CD4-positive, alpha-beta T cell treated with Interleukin-4 for 4 hours (primary cell): ENCODE measurements at places on chromosomes 7 and 10.
A peak's percentile ranks its signal among the peaks of the same experiment; 100 is the strongest.

DNA sequence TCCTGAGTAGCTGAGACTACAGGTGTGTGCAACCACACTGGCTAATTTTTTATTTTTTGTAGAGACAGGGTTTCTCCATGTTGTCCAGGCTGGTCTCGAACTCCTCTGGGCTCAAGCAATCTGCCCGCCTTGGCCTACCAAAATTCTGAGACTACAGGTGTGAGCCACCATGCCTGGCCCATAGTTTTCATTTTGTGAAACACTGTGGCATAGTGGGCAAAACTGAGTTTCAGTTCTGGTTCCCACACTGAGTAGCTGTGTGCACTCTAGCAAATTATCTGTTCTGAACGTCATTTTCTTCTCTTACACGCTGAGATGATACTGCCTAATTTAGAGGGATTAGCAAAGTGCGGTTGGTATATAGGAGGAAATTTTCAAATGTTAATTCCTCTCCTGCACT lies 13.5 kb downstream of the ATP5MK start:
- DNase-seq: no peak

GRCh38 chr7:99829524-99830160 lies 1.8 kb downstream of the CYP3A43 start:
- DNase-seq: no peak

- DNase-seq: no peak
Measured at GRCh38 chr7:71615017-71615416, 483.1 kb downstream of the GALNT17 start.

- no peak for DNase-seq
Measured at GRCh38 chr10:132606536-132607316, 69.1 kb downstream of the INPP5A start.

DNA sequence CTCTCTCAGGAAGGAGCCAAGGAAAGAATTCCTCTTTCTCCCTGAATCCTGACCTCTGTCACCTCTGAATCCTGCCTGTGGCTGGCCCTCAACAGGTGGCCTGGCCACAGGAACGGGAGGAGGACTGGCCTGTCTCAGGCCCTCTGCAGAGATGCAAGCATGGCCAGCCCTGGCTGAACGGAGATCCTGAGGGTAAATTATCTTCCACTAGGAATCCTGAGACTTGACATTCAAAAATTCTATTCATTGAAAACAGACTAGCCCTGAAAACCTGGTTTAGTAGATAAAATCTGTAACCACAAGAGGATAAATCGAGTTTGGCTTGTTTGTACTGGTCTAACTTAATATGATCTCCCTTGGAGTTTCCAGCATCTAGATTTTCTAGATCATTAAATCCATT lies 579.3 kb downstream of the LRMDA start:
- no peak for DNase-seq

DNA sequence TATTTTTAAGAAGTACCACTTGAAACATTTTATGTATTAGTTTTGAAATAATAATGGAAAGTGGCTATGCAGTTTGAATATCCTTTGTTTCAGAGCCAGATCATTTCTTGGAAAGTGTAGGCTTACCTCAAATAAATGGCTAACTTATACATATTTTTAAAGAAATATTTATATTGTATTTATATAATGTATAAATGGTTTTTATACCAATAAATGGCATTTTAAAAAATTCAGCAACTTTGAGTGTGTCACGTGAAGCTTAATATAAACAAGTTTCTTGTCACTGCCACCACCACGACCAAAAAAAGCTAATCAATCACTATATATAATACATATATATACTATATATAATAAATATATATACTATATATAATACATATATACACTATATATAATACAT lies 4.8 kb downstream of the IL6 start:
- DNase-seq: no peak

GRCh38 chr10:126147866-126148587 lies 240.2 kb downstream of the ADAM12 start:
- DNase-seq: no peak

DNA sequence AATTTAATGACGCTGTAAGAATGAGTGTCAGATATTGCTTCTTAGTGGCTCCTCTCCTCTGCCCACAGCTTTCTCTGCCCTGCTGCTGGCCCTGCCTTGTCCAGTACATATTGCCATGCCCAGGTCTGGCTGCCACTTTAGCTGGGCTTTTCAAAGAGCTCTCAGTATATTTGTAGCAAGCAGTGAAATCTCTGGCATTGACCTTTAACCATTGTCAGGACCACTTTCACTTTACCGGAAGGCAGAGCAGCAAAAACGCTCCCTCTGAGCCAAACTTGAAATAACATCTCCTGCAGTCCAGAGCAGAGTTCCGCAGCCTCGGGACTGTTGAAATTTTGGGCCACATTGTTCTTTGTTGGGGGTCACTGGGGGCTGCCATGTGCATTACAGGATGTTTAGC lies 13.8 kb downstream of the PDSS1 start:
- DNase-seq: no peak

GRCh38 chr7:134908289-134908688 lies 78.0 kb upstream of the AGBL3 start:
- no peak for DNase-seq

GRCh38 chr7:151736403-151736909 lies 140.5 kb downstream of the PRKAG2 start:
- DNase-seq: no peak

GRCh38 chr7:44259547-44260457 lies 59.0 kb downstream of the YKT6 start:
- DNase-seq: no peak

GRCh38 chr7:47393406-47393805 lies 188.5 kb downstream of the TNS3 start:
- DNase-seq: no peak

DNA sequence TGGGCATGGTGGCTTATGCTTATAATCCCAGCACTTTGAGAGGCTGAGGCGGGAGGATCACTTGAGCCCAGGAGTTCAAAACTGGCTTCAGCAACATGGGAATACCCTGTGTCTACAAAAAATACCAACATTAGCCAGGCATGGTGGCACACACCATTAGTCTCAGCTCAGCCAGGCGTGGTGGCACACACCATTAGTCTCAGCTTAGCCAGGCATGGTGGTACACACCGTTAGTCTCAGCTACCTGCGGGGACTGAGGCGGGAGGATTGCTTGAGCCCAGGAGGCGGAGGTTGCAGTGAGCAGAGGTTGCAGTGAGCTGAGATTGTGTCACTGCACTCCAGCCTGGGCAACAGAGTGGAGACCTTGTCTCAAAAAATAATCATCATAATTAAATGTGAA lies 9.0 kb downstream of the LRRC27 start:
- no peak for DNase-seq

- DNase-seq: no peak
Measured at GRCh38 chr10:4270116-4270515, 485.1 kb upstream of the KLF6 start.

GRCh38 chr10:129800796-129801340 lies 163.2 kb downstream of the EBF3 start:
- no peak for DNase-seq

DNA sequence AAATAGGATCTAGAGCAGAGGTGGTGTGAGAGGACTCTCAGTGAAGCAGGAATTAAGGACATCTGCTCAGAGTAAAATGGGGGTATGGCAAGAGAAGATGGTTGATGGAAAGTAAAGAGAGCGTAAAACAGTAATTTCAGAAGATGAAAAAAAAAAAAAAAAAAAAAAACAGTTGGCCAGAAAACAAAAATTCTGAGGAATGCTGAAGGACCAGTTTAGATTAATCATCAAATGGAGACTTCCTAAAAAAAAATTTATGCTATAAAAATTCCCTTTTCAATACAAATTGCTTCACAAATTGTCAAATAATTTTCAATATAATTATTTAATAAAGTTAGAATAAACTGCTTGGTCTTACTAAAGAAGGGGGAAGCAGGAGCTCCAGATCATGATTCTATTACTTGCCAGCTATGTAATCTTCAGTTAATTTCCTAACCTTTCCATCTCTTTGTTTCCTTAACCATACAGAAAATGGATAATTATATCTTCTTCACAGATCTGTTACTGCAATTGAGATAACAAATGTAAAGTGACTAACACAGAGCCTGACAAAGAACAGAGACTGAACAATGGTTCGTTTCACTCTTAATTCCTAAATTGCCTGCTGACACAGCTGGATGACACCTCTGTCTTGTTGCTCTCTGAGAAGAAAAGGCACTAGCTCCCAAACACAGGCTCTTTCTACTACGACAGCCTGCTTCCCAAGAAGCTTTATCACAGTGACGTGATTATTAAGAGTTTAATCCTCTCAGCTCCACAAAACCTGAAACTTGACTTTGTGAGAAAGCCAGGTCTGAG lies 64.9 kb upstream of the GPR22 start:
- no peak for DNase-seq

DNA sequence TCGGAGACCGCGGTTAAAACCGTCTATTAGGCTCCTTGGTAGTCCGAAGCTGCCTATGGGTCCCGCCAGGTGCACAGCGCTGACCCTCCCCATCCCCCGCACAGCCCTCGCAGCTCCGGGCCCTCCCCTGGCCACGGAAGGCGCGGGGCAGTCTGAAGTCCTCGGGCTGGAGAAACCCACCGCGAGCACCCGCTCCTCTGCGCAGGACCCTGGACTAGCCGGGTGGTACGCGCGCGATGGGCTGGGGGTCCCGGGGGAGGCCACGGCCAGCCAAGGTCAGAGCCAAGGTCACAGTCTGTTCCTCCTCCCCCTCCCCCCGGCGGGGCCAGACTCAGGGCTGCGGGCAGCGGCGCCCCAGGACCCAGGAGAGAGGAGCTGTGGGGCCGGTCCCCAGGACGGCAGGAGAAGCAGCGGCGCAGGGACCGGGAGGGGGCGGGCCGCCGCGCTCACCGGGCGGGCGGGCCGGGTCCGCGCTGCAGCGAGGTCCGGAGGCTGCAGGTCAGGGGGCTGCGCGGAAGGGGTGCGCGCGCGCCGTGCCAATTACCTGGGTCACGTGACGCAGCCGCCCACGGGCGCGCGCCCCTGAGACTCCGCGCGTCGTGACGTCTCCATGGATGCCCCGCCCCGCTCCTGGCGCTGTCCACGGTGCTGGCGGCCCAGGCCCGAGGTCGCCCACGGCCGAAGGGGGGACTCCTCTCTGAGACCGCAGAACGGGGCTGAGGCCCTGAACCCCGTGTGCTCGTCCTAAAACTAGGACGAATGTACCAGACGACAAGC lies at the start of gene OGDHL:
OGDHL (minus strand) TSS at position 535 of the 777 bp plus-strand sequence. CDS start 3,731 bp downstream, outside the sequence.
- DNase-seq: peak; percentile 10

- no peak for DNase-seq
Measured at GRCh38 chr7:86448856-86449255, 194.9 kb upstream of the GRM3 start.

- no peak for DNase-seq
Measured at GRCh38 chr10:122295451-122295809, 24.3 kb downstream of the BTBD16 start.

GRCh38 chr10:32347363-32348022 lies 535 bp upstream of the EPC1 start:
- DNase-seq: no peak

GRCh38 chr10:70475661-70476060 lies 2.9 kb upstream of the PALD1 start:
- DNase-seq: no peak

- no peak for DNase-seq
Measured at GRCh38 chr7:141571059-141571458, 19.8 kb downstream of the AGK start.

- no peak for DNase-seq
Measured at GRCh38 chr7:121198502-121198901, 130.3 kb upstream of the WNT16 start.

- DNase-seq: no peak
Measured at GRCh38 chr10:34111179-34111578, 703.9 kb downstream of the PARD3 start.

DNA sequence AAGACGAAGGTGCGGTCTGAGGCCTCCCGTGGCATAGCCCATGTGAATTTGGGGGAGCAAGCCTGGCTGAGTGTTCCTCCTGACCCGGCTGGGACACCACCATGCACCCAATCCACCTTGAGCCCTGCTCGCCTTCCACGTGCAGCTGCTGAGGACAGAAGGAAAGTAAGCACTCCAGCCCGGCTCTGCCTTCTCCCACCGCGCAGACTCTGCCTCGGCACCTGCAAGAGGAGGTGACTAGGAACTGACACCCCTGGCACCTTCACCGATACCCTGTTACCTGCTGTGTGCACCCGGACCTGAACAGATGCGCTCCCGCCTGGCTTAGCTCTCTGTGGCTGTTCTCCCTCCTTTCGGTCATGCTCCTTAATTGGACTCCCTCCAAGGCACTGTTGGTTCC lies 57.0 kb upstream of the OPN4 start:
- no peak for DNase-seq

DNA sequence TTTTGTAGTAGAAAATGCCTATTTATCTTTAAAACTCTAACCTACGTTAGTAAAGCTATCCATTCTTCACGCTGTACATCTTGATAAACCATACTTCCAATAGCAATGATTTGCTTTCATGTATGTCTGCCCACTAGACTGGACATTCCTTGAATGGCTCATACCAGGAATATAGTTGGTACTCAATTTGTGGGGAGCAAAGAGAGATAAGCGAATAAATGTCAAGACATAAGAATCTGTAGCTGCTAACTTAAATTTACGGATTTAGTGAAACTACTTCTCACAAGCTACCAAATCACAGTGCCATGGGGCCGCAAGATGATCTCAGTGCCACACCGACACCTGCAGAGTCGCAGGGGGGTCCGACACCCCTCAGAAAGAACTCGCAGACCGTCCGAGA lies 763 bp upstream of the RALA start:
- no peak for DNase-seq

DNA sequence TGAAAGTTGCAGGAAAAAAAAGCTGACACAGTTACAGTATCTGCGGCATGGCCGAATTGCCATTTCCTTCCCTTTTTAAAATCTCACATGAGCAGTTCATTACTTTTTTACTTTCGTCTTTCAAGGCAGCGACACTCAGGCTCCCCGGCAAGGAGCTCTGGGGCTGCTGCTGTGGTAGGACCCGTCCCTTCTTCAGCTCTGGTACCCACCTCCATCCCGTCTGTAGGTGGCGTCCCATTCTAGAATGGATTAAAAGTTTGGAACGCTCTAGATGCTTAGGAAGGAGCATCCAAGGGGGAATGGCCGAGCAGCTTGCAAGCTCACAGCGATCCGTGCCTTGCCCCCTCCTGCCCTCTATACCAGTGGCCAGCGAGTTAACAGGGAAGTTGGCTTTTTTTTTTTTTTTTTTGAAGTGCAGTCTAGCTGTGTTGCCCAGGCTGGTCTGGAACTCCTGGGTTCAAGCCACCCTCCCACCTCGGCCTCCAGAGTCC lies 22.8 kb upstream of the TTYH3 start:
- DNase-seq: no peak

- no peak for DNase-seq
Measured at GRCh38 chr10:30192846-30193608, 133.6 kb upstream of the JCAD start.

DNA sequence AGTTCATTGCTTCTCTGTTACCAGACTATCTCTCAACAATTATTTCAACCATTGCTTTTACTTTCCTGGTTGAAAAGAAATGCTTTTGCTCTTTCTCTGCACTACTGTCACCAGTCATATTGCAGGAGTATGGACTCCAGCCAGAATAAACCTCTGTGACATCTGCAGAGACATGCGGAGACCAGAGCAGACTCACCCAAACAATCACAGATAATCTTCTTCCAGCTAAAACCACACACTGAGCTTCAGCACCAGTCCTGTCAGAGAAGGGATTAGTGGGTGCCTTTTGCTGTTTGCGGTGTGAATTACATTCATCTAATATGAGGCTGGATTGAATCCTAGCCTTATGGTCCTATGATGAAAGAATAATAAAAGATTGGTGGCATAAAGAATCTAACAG lies 258.6 kb downstream of the CNTNAP2 start:
- DNase-seq: no peak

GRCh38 chr10:11112718-11113117 lies 95.0 kb downstream of the CELF2 start:
- no peak for DNase-seq
